ENCODE measurements at places on chromosomes 16 and 17.

DNA sequence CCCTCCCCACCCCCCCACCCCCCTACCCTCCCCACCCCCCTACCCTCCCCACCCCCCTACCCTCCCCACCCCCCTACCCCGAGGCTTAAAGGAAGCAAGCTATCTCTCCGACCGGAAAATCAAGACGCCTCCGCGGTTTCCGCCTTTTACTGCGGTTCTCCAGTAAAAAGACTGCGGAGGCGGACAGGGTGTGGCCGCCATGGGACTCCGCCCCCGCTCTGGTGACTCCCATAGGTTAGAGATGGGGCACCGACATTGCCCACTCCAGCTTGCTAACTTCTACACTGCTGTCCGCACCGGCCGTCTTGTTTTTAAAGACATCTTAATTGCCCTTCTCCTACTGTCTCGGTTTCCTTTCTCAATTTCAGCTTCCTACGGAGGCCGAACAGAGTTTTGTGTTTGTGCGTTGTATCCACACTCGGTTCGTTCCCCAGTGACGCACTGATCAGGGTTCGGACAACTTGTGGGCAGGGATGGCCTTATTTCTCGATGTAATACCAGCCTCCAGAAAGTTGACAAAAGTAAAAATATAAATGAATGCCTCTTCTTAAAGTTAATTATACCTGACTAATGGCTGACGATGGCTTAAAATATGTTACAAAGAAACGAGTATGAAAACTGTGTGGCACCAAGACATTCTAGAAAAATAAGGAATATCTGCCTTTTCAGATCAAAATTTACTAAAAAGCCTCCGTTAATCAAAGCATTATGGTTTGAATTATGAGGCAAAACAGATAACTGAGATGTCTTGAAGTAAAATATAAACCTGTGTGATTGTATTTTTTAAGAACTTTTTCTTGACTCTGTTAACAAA lies 1.1 kb upstream of the ZNF200 start:
- no peak for DNase-seq

DNA sequence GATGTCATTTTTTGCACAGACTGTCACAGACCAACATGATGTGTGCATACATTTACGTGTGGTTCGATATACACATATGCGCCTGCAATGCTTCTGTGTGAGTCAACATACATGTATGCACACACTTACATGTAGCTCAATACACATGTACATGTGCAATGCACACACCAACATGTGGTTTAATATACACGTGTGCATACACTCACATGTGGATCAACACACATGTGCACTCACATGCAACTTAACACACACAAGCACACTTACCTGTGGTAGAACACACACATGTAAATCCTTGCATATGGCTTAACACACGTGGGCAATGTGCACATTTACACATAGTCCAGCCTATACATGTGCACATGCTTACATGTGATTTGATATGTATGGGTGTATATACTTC lies 97.5 kb downstream of the CYLD start:
- no peak for DNase-seq

GRCh38 chr16:74305978-74306784 lies 9.6 kb downstream of the PSMD7 start:
- no peak for DNase-seq

DNA sequence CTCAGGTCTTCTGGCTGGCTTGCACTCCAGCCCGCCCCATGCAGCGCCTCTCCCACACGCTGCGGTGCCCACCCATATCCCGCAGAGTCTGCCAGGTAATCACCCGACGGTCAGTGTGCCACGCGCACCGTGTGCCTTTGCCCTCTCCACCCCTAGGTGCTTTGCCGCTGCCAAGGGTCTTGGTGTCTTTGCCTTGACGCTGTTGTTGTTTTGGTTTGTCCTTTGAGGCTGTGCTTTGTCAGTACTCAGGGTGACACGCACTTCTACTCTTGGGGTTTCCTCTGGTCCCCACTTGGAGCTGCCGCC lies 30.1 kb downstream of the UBN1 start:
- DNase-seq = no peak

GRCh38 chr16:79263425-79263824 lies 337.1 kb downstream of the MAF start:
- no peak for DNase-seq

GRCh38 chr17:5399767-5400166 lies 19.7 kb downstream of the NUP88 start:
- no peak for DNase-seq

GRCh38 chr16:69318911-69319289 lies 7.8 kb downstream of the VPS4A start:
- DNase-seq = no peak

- no peak for DNase-seq
These were observed 80.7 kb downstream of the TIMM22 start for GRCh38 chr17:1077581-1077985.

DNA sequence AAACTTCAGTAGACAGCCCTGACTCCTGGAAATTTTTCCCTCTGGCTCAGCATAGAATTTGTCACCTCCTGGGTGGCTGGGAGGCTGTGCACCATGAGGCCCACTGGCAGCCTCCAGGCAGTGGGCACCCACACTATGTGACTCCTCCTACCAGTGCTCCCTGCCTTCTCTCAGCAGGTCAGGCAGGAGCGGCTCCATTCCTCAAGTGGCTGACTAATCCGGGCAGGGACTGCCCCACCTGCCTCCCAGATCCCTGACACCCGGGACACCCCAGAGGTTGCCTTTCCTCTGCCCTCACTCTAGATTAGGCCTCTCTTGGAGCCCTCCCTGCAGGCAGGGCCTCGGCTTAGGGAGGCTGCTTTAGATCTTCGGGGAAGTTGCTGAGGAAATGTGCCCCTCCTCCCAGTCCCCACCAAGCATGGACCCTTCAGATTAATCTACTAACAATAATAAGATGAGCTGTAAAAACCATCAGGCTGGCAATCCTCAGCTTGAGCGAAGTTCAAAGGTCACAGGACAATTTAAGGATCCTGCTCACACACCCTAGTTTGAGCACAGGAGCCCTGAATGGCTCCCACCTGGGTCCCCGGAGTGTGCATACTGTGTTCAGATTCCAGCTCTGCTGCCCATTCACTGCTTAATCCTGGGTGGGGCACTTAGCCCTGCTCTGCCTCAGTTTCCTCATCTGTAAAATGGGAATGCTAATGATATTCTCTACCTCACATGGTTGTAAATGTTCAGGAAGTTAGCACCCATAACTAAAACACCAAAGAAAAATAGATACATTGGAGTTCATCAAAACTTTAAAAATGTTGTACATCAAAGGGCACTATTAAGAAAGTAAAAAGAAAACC lies 10.0 kb upstream of the MYCBPAP start:
- DNase-seq = no peak

- no peak for DNase-seq
These were observed 448.1 kb upstream of the DYNLRB2 start for GRCh38 chr16:80092681-80093080.
